Glomerular endothelial cell (primary cell): ENCODE measurements at places on chromosomes 5 and 9.

- DNase-seq, result no peak
These were observed 38.9 kb downstream of the ZNF608 start for GRCh38 chr5:124707520-124707919.

GRCh38 chr9:35070823-35071813, 1.3 kb downstream of the VCP start:
- no peak for DNase-seq

DNA sequence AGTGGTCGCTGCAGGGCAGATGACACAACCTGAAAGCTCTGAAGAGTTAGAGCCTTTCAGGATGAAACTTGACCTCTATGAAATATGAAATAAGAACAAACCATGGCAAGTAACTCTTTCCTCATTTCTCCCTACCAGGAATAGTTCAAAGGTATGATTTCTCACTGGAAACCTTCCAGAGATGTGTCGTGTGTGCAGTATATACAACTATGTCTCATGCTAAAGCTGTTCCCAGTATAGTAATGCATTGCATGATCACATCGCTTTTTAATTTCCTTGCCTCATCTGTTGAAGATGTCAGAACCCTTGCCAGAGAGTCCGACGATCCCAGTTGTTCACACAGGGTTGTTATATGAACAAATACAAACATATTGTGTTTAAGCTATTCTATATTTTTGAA, 45.8 kb upstream of the RGMB start:
- no peak for DNase-seq

- no peak for DNase-seq
These were observed 66.1 kb upstream of the ADRA1B start for GRCh38 chr5:159850160-159850559.

DNA sequence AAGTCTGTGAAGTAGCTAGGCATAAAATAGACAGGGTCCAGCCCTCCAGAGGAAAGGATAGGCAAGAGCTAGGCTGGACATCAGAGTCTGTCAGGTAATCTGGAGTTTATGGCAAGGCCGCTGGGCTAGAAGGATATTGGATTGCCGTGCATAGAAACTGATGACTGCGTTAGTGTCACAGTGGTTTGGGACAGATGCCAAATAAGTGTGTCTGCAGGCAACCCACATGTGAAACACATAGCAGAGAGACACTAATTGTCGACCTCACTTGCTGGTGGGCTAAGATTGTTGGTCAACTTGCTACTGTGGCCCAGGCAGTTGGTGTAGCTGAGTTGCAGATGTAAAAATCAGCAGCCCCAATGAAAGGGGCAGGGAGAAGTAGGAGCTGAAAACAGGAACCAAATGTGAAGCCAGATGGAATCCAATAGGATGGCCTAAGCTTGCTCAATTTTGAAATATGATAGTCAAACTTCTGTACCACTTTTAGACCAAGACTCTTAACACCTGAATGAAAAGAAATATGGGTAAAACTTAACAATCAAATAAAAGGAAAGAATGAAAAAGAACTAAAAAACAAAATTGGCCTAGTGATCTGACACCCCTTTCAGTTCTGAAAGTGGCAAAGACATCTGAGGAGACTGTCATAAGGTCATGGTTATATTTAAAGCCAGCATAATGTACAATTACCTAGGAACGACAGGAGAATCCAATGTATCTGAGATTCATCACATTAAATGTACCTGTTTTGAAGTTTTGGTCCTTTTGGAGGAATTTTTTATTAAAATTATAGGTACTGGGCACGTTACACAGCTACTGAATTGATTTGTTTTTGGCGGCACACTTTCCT, 243.3 kb upstream of the ACTBL2 start:
- no peak for DNase-seq

GRCh38 chr9:18143073-18143745, 330.7 kb upstream of the ADAMTSL1 start:
- no peak for DNase-seq

DNA sequence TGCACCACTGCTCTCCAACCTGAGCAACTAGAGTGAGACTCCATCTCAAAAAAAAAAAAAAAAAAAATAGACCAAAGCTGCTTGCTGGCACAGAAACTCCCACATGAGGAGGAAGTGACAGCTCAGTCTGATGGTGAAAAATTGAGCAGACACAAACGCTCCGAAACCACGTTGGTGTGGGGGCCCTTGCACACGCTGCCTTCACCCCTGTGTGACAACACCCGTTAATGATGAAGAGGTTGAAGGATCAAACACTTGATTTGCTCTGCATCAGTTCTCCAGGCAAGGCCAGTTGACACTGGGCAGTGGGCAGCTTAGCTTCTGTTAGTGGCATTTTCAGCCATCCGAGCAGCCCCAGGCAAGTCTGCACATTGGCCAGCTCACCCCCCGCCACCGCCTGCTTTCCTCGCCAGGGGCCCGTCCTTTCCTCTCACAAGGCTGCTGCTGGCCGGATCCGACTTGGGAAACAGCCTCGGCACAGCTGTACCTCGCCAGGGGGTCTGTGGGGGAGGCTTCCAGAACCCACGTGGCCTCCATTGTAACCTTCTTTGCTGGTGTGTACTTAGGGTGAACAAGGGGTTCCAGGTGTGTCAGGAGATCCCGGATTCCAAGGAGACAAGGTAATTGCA, 79.8 kb downstream of the COL27A1 start:
- no peak for DNase-seq

- no peak for DNase-seq
These were observed 20.7 kb downstream of the COL5A1 start for GRCh38 chr9:134662143-134662876.

GRCh38 chr5:9058666-9059065, 487.2 kb downstream of the SEMA5A start:
- no peak for DNase-seq

DNA sequence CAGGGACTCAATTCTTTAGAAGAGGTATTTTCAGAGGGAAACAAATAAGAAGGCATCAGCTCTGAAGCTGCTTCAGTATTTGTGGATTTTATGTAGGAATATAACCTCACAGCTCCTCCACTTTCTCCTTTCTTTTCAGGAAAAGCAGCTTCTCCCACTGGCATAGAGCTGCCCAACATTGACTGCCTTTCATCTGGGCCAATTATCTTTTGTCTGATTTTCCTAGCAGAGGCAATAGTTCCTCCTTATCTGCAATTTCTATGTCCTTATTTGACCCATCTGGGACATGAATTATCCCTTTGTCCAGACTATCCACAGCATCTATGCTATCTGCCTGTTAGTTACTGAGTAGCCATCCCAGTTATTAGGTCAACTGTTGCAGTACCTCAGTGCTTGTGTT, 1671.2 kb upstream of the ACO1 start:
- no peak for DNase-seq

- DNase-seq, result no peak
These were observed 12.6 kb downstream of the QSOX2 start for GRCh38 chr9:136232969-136233368.

- DNase-seq, result no peak
These were observed 26.3 kb upstream of the FAM120AOS start for GRCh38 chr9:93479726-93480125.
